ENCODE measurements at places on chromosomes 5 and 9.

DNA sequence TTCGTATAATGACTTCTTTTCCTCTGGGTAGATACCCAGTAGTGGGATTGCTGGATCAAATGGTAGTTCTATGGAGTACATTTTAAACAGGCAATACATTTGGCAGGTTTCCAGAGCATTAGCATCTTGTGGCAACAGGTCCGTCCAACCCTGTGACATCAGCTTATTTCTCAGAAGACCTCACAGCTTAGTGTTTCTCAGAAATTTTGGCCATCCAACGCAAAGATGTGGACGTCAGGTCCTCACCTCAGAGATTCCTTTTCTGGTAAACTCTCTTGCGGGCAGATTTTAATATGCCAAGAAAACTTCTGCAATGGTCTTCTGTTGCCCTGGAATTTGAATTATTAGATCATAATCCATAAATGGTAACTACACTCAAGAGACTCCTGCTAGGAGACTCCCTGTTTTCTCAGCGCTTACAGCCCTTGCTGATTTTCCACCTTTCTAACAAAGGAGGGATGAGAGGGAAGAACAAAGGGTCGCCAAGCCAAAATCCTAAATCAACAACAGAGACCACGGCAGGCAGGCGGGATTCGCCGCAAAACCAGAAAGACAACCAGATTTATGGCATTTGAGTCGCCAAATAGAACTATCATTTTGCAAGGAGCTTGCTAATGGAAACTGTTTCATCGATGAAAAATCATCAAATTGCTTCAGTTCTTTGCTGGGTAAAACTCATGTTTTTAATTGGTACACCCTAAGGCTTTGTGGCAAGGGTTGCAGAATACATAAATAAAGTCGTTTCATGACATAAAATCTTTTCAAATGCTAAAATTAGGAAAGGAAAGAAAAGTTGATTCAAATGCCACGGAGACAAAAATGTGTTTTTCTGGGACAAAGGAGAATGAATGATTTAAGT lies 34.1 kb upstream of the PLPP1 start:
- no peak for DNase-seq

DNA sequence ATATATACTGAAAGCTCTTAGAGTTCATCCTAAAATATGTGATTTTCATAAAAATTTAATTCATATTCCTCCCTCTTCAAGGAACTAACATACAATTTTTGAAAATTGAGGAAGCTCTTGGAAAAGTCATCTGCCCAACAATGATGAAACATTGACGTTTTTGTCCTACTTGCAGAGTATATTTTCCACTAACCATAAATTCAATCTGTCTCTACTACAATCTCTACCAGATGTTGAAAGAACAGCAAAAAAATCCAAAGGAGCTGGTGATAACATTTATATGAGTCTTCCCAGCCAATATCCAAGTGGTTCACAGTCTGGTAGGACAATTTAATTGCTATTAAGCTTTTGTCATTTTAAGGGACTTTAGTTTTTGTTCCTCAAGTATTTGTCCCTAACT lies 81.1 kb upstream of the NR3C1 start:
- no peak for DNase-seq

DNA sequence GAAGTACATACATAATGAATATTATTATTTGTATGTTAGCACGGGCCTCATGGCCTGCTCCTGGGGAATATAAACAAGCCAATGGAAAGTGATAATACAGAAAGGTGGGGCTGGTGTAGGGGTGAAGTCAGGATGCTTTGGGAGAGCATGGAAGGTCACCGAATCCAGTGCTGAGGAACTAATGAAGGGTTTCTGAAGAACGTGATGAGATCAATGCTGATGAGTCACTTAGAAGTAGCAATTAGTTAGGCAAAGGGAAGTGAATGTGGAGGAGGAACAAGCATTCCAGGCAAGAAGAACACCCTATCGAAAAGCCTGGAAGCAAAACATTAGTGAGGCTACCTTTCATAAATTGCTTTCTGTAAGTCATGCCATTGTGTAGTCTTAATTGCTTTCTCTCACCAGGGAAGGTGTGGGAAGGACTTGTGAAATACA lies 2.1 kb downstream of the ANXA1 start:
- DNase-seq, result no peak

- no peak for DNase-seq
These were observed 1.5 kb downstream of the TOR2A start for GRCh38 chr9:127733614-127734013.

DNA sequence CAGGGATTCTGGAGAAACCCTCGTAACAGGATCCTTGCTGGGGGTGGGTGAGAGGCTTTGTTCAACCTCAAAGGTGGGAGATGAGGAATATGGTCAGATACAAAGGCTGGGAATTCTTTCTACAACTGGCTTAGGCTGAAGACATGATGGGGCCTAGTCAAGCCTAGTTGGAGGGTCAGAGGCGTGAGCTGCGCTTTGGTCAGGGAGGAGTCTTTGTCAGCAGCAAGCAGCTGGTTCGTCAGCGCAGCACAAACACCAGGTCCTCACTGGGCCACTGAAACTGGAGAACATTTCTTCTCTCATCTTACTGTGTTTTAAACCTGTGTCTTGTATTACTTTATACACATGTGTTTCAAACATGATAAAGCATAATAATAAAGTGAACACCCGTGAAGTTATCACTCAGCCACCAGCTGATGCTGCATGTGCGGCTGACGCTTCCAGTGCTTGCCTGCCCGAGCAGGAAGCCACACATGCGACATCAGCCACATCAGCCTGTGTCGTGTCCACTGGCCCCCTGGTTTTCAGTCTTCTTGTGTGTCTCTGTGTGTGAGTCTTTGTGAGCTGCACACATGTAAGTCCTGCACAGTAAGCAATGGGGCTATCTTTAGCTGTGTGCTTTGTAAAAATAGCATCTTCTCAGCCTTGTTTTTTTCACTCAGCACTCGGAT lies 81.5 kb downstream of the WNK2 start:
- no peak for DNase-seq

- DNase-seq, result no peak
These were observed 26.0 kb upstream of the ANXA1 start for GRCh38 chr9:73125651-73126050.
